Neural progenitor cell (in vitro differentiated cells): ENCODE measurements at places on chromosomes 13 and 19.
A peak's percentile ranks its signal among the peaks of the same experiment; 100 is the strongest.

- no peak for DNase-seq
These were observed 92.8 kb upstream of the FARP1 start for GRCh38 chr13:98050041-98050466.

DNA sequence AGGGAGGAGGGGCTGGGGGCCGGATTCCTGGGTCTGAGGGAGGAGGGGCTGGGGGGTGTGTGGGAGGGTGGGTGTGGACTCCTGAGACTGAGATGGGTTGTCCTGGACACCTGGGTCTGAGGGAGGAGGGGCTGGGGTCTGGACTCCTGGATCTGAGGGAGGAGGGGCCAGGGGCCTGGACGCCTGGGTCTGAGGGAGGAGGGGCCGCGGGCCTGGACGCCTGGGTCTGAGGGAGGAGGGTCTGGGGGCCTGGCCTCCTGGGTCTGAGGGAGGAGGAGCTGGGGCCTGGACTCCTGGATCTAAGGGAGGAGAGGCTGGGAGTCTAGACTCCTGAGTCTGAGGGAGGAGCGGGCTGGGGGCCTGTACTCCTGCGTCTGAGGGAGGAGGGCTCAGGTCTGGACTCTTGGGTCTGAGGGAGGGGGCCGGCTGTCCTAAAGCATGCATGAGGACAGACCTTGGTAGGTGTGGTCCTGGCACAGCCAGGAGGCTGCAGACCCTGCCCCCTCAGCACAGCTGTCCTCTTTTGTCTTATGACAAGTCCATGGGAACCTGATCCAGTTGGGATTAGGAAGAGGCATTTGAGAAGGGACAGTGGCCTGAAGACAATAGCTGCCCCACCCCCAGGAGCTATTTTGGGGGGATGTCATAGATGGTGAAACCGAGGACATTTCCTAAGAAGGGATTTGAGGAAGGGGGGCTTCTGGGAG, 1.3 kb downstream of the TNNT1 start:
- peak; percentile 83 for DNase-seq

- DNase-seq: no peak
These were observed 185.8 kb downstream of the MZT1 start for GRCh38 chr13:72541674-72542073.

DNA sequence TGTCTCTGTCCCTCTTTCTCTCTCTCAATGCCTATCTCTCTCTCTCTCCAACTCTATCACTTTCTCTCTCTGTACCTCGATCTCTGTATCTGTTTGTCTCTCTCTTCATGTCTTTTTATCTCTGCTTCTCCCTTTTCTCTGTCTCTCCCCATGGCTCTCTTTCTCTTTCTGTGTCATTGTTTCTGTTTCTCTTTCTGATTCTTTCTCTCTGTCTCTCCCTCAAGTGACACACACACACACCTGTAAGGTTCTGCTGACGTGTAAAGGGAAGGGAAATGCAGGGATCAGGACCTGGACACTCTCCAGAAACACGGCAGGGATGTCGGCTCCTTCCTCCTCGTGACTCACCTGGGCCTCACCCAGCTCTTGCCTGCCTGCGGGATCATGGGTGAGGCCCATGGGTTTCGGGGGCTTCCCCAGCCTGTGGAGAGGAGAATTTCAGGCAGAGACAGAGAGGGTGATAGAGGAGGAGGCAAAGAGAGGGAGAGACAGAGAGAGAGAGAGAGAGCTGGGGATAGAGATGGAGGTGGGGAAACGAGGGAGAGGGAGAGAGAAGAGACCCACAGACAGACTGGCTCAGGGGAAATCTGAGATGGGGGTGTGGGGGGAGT, 5.4 kb upstream of the PLAUR start:
- DNase-seq: no peak

DNA sequence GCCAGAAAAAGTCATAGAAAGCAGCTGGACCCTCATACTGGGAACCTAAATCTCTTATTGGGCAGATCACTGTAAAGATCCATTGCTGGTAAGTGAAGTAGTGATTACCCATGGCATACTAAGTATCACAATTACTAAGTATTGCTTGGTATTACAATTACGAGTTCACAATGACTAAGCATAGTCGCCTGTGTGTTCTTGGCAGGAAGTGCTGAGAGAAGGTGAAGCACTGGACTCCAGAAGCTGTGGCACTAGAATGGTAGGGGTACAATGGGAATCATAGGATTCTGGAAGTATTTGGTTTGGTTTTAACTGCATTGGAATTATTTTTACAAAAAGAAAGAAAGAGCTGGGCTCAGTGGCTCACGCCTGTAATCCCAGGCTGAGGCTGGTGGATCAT, 20.3 kb downstream of the LGALS16 start:
- DNase-seq: no peak

DNA sequence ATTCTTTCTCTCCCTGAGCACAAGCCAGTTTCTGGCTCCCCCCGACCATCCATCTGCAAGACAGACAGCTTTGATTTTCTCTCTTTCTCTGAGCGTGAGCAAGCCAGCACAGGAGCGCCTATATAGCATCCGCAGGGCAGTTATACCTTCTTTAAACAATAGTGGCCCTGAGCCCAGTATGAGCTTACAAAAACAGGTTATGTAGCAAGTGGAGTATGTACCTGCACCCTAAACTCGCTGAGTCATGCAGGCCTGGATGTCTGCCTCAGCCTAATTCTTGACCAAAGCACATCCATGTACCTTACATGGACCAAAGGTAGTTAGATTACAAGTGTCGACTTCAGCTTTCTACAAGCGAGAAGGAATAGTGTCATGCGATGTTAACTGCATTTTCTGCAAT, 61.7 kb downstream of the RAP2A start:
- no peak for DNase-seq

DNA sequence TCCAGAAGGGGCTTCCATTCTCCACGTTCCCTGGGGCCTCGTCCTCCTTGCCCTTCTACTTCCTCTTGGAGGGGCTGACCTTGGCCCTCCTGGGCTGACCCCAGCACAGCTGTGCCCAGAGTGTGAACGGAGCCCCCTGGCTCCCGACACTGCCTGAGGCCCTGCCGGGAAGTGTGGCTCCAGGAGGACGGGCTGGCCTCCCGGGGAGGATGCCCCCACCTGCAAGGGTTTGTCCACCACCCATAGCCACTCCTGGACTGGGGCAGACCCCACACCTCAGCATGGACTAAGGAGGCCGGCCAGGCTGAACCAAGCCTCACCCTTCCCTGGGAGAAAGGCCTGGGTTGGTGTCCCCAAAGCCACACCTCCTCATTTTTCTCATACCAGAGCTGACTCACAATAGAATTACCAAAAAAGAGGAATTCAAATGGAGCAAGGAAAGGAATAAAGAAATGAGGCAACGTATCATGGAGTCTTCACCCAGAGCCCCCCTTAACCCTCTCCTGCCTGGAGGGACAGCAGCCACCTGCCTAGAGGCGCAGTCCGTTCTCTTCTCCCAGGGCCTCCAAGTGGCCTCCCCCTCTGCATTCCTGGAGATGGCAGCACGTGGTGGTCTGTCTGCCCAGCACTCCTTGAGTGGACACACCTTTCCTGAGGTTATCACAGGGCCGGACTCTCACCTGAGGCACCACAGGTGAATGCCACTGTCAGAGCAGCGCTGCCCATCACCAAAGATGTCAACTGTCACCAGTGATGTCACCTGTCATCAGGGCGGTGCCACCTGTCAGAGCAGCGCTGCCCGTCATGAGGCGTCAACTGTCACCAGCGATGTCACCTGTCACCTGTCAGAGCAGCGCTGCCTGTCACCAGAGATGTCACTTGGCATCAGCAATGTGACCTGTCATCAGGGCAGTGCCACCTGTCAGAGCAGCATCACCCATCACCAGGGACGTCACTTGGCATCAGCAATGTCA, 3.1 kb upstream of the C13orf46 start:
- no peak for DNase-seq

DNA sequence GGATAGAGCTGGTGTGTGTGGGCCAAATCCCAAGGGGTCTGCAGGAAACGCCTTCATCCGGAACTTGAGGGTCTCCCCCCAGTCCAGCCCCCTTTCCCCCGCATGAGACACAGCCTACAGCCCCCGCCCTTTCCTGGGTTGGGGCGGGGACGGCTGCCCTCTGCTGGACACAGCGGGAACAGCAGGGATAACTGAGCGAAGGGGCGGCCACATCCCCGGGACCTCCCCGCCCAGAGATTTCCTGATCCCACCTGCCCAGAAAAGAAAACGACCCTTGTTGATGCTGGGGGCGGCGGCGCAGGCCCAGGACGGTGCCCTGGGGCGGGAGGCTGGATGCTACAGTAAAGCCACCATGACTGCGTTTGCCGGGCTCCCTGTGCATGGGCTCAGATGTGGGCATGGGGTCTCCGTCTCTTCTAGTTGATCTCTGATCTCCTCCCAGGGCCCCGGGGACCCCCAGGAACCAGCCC, 14.2 kb downstream of the ONECUT3 start:
- DNase-seq: peak; percentile 67

DNA sequence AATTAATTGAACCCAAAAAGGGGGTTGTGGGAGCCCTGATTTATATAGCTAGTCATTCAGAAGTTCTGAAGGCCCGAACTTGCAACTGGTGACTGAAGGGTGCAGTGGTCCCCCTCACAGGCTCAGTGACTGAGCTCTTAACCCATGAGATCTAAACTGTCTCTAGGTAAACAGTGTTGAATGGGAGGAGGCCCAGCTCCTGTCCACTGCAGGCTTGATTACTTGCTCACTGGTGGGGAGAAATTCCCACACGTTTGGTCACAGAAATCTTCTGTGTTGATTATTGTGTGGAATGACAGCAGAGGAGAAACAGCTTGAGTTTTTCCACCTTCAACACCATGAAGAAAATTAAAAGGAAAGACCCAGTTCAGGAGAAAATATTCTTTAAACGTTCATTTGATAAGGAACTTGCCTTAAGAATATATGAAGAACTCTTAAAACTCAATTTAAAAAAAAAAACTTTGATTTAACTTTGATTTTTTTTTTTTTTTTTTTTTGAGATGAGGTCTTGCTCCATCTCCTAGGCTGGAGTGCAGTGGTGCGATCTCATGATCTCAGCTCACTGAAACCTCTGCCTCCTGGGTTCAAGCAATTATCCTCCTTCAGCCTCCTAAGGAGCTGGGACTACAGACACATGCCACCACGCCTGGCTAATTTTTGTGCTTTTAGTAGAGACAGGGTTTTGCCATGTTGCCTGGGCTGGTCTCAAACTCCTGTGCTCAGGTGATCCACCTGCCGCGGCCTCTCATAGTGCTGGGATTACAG, 249.3 kb downstream of the UQCRFS1 start:
- DNase-seq: no peak

GRCh38 chr19:18520848-18521691, 800 bp downstream of the ELL start:
- DNase-seq: peak; percentile 58

DNA sequence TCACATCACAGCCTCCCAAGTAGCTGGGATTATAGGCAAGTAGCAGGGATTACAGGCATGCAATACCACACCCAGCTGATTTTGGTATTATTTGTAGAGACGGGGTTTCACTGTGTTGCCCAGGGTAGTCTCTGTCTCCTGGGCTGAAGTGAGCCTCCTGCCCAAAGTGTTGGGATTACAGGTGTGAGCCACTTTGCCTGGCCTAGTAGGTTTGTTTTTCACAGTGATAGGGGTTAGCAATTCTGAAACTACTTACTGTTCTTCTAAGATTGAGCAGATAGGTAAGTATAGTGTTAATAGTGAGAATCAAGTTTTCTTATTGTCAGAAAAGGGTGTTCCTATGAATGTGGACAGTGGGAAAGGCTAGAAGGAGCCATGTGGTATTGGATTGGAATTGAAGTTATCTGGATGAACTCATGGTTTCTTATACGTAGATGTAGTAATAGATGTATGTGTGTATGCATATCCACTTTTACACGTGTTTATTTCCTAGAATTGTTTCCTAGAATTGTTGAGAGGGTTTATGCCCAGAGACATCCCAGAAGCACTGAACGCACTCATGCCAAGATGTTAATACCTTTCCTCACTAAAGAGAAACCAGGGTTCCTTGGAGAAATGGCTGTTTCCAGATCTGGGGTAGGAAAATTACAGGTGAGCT, 49.1 kb downstream of the SAE1 start:
- no peak for DNase-seq

GRCh38 chr19:56827708-56828107, 12.8 kb downstream of the PEG3 start:
- DNase-seq: no peak

- peak; percentile 65 for DNase-seq
These were observed 4.8 kb downstream of the ABCC4 start for GRCh38 chr13:95296326-95296925.

GRCh38 chr13:113275387-113275786, 21.7 kb upstream of the LAMP1 start:
- peak; percentile 61 for DNase-seq

GRCh38 chr13:63381078-63381859, 1965.6 kb upstream of the PCDH20 start:
- DNase-seq: no peak

GRCh38 chr19:41399525-41399924, 1.9 kb downstream of the BCKDHA start:
- no peak for DNase-seq

DNA sequence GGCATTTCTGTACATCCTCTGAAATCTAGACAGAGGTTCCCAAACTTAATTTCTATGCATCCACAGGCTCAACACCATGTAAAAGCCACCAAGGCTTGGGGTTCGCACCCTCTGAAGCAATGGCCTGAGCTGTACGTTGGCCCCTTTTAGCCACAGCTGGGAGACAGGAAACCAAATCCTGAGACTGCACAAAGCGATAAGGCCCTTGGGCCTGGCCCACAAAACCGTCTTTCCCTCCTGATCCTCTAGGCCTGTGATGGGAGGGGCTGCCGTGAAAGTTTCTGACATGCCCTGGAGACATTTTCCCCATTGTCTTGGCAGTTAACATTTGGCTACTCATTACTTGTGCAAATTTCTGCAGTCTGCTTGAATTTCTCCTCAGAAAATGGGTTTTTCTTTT, 766.4 kb downstream of the GPC5 start:
- no peak for DNase-seq

- no peak for DNase-seq
These were observed 10.6 kb downstream of the ATP11A start for GRCh38 chr13:112700291-112701060.

- no peak for DNase-seq
These were observed 94.0 kb upstream of the PEG3 start for GRCh38 chr19:56934438-56935090.

GRCh38 chr13:58946274-58946673, 1217.5 kb downstream of the DIAPH3 start:
- DNase-seq: no peak

GRCh38 chr13:73059460-73060250, 850 bp downstream of the KLF5 start:
- peak; percentile 87 for DNase-seq

DNA sequence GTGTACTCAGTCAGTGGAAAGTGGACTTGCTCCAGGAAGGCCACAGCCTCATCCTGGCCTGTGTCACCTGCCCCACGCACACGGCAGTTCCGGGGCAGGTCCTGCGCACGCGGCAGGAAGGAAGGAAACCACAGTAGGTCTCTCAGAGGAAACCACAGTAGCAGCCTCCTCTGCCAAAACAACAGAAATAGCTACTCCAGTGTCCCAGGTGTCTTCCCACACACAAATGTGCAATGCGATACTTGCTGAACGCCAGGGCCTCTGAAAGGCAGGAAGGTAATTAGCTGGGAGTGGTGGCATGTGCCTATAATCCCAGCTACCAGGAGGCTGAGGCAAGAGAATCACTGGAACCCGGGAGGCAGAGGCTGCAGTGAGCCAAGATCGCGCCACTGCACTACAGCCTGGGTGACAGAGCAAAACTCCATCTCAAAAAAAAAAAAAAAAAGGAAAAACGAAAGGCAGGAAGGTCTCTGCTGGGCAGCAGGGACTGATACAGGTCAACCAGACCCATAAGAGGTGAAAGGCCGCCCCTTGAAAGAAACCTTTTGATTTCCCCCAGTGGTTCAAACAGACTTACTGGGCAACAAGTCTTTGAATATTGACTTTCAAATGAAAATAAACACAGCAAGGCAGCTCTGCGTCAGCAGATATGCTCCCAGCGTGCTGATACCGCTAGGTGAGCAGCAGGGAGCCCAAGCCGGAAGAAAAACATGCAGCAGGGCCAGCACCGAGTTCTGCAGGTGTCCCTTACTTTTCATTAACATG, 49.5 kb downstream of the CRYL1 start:
- peak; percentile 26 for DNase-seq
